Activated CD4-positive, alpha-beta T cell treated with anti-CD3 and anti-CD28 coated beads for 48 hours (primary cell): ENCODE measurements at places on chromosomes 6 and 20.

DNA sequence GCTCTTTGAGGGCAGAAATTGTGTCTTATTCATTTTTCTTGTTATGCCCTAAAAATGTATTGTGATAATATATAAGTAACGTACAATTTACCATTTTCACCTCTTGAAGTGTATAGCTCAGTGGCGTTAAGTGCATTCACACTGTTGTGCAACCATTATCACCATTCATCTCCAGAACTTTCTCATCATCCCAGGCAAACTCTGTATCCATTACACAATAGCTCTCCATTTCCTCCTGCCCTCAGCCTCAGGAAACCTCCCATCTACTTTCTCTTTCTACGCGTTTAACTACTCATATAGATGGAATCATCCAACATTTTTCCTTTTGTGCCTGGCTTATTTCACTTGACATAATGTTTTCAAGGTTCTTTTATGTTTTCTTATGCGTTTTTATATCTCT, 184.6 kb downstream of the ESR1 start:
- no peak for DNase-seq

DNA sequence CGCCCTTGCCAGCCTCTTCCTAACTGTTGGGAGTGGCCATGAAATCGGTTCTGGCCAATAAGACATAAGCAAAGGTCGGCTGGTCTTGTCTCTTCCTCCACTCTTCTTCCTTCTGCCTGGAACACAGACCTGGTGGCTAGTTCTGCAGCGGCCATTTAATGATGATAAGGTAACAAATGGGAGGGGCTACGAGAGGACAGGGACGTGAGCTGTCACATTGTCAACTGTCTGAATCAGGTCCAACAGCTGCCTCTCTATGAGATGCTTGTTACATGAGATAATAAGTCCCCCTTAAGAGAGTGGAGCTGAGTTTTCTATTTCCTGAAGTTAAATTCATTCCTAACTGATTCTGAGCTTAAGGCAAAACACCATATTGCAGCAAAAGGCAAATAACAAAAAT, 12.5 kb upstream of the TMEM242 start:
- no peak for DNase-seq

DNA sequence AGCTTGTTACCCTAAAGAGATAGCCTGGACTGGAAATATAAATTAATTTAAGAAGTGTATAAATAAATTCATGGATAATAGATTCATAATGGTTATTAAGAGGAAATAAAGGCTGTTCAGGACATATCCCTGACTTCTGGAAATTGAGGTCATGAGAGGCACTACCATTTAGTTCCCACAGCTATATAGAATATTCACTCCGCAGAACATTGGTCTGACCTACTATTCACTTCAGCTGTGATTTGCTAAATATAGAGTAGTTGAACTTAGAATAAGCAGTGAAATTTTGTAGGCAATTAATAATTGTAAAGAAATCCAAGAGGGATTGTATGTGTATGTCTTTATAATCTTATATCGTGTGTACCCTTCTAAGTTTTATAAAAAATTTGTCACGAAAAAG, 112.8 kb downstream of the ARID1B start:
- DNase-seq, result no peak

GRCh38 chr6:139533573-139534471, 159.4 kb upstream of the CITED2 start:
- DNase-seq, result no peak

DNA sequence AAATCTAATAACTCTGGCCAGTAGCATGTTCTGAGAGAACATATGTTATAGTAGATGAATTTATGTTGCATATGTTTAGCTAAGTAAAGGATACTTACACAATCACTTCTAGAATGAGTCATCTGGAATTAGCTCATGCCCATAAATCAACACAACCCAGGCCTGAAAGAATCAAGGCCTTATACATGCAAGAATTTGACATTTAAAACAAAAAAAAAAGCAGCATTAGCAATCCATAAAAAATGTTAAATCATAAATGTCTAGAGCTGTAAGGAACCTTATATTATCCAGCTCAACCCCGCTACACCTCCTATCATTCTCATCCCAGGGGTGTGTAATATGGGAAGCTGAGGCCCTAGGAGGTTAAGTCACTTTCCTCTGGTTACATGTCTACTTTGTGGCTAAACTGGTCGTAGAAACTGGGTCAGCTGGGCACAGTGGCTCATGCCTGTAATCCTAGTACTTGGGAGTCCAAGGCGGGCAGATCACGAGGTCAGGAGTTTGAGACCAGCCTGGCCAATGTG, 105.2 kb upstream of the CARMIL1 start:
- DNase-seq, result no peak

- no peak for DNase-seq
These were observed 188.1 kb upstream of the BMP2 start for GRCh38 chr20:6579417-6579816.

DNA sequence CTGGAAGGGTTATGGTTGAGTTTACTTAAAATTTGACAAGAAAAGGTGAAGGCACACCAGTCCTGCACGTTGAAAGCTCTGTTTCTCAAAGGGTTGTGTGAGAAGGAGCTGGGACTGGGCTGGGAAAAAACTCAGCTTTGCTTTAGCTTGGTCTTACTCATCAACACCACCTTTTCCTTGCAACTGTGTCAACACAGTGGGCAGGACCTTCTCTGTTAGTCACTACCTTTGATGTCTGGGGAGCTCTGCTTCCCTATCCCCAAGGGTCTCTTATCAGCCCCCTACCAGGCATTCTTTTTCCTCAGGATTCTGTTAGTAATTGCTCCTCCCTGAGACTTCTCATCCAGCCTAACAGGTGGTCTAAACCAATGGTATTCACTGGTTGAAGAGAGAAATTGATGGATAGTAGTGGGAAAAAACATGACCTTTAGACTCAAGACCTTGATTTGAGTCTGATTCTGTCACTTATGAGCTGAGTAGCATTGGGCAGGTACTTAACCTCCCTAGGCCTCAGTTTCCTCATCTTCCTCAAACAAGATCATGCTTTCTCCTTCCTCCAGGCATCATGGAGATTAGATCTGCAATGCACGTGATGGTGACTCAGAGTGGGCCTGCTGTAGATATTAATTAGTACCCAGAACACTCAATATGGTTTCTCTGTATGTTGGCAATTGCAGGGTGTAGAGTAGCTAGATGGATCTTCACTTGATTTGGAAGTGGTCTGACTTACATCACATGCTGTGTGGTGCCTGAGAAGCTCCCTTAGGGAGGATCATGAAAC, 17.2 kb upstream of the FOXA2 start:
- DNase-seq, result no peak

DNA sequence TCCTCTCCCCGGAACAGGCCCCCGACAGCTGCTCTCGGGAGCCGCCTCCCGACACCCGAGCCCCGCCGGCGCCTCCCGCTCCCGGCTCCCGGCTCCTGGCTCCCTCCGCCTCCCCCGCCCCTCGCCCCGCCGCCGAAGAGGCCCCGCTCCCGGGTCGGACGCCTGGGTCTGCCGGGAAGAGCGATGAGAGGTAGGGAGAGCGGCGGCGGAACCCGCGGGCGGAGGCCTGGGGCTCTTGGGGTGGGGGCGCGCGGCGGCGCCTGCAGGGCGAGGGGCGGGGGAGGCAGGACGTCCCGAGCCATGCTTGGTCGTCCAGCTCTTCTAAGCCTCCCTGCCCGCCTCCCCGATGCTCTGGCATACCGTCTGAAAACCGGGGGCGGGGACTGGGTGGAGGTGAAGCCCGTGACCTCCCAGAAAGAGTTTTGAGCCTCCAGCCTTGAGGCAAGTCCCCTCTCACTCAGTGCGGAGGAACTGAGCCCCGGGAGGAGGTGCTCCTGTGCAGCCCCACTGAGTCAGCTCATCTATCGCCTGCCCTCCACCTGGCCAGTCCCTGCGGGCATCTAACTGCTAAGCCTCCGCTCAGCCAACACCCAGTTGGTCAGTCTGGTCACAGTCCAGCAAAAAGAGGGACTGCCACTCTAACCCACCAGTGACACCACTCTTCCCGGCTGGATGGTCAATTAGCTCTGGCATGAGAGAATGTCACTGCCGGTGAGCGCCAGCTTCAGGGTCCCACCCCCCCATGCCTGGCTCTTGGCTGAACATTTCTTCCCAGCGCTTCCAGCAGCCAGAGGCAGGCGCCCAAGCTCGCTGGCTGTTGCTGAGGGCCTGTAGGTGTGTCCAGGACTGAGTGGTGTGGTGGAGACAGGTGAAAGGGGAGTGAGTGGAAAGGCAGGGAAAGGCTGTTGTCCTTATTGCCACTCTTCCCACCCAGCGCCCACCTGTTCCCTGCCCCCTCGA, 482 bp downstream of the DDR1 start:
- DNase-seq, result peak; percentile 61

DNA sequence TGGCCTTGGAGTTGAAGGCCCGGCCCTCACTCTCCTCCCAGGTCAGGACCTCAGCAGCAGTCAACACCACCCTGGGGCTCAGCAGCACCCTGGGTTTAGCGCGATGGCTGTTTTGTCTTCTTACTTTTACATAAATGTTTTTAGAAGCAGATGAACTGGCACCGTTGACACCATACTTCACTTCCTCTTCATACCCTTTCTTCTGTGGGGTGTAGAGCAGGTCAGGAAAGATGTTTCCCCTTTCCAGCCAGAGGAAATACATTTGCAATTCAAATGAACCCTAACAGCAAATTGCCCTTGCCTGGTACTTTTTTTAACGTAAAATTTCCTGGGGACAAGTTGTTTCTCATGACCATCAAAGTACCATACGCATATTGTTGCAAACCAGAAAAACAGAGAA, 54.7 kb upstream of the SNX9 start:
- DNase-seq, result no peak

DNA sequence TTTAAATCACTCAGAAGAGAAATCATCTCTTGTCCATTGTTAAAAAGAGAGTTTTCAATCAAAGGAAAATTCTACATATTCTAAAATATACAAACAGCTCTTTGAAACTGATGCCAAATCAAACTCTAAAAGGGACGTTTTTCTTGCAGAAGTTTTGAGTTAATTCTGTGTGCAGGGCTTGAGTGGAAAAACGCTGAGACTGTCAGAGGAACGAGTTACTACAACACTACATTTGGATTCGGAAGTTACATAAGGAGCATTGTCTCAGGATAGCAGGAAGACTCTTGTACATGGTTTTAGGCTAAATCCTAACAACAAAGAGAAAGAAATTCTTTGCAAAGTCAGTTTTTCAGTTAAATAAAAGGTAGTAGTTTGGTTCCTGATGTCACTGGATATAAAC, 155.7 kb upstream of the SUPT3H start:
- DNase-seq, result no peak

DNA sequence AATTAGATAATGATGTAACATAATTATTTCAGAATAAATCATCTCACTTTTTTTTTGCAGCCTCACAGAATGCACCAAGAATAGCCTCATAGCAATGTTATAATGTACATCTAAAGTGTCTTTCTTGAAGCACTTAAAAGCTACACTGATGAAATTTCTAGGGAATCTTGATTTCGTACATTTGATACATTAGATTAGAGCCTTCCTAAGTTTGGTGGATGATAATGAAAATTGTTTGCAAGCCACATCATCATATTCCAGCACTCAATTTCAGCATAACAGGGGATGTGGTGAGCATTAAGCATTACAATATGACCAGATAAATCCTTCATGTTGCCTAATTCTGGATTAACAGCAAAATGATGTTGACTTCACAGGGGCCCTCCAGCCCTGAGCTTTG, 9.7 kb upstream of the METTL24 start:
- no peak for DNase-seq

- DNase-seq, result no peak
These were observed 68.7 kb upstream of the FBXO30 start for GRCh38 chr6:145883263-145883662.

- DNase-seq, result no peak
These were observed 114.3 kb downstream of the GJA1 start for GRCh38 chr6:121549736-121550135.

- no peak for DNase-seq
These were observed 111.9 kb downstream of the CEBPB start for GRCh38 chr20:50302341-50303057.
